NCI-H2081 (cell line): ENCODE measurements at places on chromosomes 4 and X.

DNA sequence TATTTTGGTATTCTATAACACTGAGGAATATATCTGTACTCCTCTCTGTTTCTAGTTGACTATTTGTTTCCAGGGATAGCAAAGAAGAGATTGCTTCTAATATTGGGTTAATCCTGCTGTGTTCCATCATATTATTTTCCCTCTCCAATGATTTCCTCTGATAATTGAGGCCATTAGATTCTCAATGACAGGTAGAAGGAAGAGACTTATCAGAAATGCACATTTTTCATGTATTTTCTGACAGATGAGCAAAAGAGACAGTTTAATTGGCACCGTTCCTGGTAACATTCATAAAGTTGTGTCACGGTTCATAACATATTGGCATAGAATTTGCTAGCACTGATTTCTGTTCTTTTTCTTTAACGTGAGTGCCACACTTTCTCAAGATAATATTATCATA, 58.2 kb downstream of the NRK start:
- no peak for DNase-seq

DNA sequence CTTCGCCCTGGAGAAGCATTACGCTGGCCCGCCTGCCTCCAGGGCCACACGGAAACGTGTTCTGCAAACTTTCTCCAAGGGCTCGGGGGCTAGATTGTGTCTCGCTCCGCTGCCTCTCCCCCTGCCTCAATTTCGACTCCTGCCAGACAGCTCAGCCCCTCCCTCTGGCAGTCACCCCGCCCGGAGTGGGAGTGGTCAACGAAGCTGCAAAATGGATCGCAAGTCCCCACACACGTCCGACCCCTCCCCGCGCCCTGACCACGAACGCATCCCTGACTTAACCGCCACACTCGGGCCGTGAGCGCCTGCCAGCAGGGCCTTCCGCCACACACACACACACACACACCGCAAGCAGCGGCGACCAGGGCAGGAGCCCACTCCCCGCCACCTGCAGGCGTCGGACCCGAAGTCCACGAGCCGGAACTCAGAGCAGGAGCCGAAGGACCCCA, 47.0 kb upstream of the NKAP start:
- no peak for DNase-seq

GRCh38 chrX:132044953-132045352, 21.9 kb downstream of the STK26 start:
- no peak for DNase-seq

DNA sequence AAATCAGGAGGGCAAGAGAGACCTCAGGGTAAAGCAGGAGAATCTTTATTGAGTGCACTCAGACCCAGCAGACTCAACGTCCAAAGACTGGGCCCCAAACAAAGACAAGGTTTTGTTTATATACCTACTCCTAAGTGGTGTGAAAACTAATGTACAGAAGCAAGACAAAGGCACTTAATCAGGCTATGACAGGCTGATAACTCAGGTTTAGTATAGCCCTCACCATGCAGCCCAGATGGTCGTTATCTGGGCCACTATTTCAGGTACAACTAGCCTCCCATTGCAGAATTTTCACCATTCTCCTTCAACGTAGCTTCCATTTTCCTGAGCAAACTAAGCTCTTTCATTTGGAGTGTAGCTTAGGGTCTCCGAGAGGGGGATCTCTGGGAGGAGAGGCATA, 36.9 kb downstream of the SULT1E1 start:
- no peak for DNase-seq

- DNase-seq, result no peak
Observed at GRCh38 chrX:121050781-121051180, 3.4 kb downstream of the GLUD2 start.
